ENCODE measurements at places on chromosomes 7 and 10.

DNA sequence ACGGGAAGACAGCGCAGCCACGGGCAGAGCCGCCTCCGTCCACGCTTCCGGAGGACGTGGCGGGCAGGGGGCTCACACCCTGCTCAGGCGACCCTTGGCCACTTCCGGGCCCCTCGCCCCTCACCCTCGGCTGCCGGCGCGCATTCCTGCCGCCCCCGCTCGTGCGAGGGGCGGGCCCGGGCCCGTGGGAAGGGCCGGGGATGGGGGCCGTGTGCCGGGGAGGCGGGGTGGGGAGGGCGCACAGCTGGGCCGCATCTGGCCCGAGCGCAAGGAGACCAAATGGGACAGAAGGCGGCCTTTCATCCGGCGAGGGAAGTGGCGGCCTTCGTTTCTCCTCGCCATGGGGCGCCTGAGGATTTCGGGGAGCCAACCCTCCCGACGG is 846 bp upstream of the LFNG start:
- no peak for DNase-seq

DNA sequence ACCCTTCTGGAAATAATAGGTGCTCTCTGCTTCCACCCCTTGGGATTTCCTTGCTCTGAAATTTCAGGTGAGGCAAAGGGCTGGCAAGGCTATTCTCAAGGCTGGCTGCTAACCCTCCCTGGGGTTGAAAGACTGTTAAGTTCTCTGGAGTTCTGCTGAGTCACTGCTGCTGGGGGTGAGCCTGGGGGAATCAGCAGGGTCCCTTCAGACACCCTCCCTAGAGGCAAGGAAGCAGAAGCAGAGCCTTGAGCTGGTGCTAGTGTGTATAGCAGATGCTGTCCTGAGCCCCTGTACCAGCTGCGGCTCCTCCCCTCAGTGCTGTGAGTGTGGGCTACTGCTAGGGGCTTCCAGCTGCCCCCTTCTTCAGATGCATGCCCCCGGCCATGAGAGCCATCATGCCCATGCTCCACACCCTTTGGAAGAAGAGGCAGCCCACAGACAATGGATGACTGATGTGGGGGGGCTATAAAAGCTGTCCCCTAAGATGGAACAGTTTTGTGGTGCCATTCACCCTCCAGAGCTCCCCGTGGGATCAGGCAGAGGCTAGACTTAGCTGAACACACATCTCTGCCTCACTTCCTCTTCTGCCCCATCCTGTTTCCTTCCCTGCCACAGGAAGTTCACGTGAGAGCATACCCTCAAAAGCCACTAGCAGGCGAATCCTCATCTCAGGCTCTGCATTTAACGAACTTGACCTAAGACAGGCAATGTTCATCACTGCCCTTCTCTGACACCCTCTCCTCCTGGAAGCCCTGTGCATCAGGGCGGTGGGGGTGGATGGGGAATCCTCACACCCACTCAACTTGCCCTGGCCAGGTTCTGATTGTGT is 91.8 kb downstream of the SH3PXD2A start:
- DNase-seq: no peak

GRCh38 chr7:105894131-105894530 is 17.7 kb upstream of the ATXN7L1 start:
- DNase-seq: no peak

- no peak for DNase-seq
Observed at GRCh38 chr7:74665296-74665938, 7.9 kb downstream of the GTF2I start.

GRCh38 chr7:85602196-85602595 is 415.3 kb upstream of the SEMA3D start:
- no peak for DNase-seq

- no peak for DNase-seq
Observed at GRCh38 chr10:28853195-28853594, 175.9 kb downstream of the BAMBI start.

DNA sequence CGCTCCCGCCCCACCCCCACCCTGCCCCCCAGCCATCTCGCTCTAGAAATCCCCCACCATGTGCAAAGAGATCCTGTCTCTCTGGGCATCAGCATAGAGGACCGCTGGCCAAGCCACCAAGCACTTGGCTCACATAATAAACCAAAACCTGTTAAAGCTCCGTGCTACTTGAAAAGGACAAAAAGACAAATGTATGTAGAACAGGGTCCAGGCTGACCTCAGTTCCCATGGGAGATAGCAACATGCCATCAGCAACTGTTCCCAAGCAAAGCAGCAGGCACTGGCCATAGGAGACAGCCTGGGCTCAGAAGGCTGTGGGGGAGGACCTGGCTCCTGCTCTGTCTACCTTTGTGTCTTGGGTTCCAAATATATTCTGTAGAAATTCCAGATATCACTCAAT is 38.4 kb upstream of the GDF10 start:
- DNase-seq: no peak

- DNase-seq: no peak
Observed at GRCh38 chr7:93262535-93262934, 30.4 kb downstream of the VPS50 start.

- DNase-seq: no peak
Observed at GRCh38 chr7:39468808-39469374, 97.3 kb upstream of the YAE1 start.

GRCh38 chr7:54249686-54250085 is 292.5 kb upstream of the VSTM2A start:
- DNase-seq: no peak

GRCh38 chr7:41030673-41031072 is 672.2 kb downstream of the INHBA start:
- no peak for DNase-seq

DNA sequence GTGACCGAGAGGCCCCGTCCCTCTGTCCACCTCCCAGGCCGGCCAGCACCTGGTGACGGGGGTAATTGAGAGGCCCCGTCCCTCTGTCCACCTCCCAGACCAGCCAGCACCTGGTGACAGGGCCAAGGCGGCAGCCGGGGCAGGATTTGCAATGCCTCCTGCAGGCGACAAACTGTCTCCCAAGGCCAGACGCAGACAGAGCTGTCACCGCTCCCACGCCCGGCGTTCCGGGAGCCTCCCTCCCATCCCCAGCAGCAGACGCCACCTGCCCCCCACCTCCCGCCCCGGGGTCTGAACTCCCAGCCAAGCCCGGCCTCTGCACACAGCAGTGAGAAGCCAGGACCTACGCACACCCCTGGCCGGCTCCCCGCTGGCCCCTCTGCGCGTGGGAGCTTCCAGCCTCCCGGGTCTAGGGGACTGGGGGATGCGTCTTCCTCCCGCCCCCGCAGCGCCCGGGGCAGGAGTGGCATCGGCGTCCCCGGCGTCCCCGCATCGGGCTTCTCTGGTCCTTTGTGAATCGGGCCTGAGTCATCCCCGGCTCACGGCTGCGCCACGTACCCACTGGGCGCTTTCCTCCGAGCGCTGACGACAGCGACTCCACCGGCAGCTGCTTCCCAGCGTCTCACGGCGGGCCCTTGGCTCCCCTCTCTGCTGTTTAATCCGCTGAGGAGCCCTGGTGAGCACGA is 95.1 kb upstream of the DIP2C start:
- no peak for DNase-seq

GRCh38 chr10:121611393-121612159 is 13.3 kb upstream of the FGFR2 start:
- DNase-seq: no peak

DNA sequence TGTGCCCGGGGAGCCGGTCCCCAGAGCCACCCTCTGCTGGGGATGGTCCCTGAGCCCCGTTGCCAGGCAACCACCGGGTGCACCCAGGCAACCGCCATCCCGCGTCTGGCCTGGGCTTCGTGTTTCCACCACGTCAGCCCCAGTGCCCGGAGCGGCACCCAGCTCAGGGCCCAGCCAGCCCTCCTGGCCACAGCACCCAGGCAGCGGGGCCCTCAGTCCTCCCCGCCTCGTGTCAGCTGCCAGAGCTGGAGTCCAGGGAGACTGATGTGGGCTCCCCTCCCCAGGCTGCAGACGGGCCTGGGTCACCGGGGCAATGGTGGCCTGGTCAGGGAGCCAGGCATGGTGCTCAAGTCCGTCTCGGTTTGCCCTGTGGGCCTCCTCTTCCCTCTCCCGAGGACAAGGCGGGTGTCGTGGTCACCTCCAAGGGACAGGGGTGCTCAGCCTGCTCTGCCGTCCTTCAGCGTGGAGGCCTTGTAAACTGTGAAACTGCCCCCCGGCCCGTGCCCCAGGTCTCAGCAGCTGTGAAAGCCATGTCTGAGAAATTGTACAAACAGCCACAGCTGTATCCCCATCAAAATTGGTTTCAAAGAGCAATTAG is 72.5 kb downstream of the MICALL2 start:
- no peak for DNase-seq

DNA sequence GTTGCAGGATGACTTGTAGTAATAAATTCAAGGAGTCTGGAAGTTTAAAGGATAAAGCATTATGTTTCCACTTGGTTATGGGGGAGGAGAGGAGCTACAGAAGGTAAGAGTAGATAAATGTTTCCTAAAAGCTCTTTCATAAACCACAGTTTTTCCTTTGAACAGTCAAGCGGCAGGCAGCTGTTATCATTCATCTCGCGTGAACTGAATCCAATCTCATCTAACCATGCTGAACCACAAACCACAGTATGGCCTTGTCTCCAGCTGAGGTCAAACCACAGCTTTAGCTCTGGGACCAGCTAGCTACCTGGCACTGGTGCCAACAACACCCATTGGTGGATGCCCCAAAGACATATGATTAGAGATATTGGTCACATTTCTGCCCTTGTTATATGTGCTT is 63.3 kb downstream of the NOC3L start:
- no peak for DNase-seq

DNA sequence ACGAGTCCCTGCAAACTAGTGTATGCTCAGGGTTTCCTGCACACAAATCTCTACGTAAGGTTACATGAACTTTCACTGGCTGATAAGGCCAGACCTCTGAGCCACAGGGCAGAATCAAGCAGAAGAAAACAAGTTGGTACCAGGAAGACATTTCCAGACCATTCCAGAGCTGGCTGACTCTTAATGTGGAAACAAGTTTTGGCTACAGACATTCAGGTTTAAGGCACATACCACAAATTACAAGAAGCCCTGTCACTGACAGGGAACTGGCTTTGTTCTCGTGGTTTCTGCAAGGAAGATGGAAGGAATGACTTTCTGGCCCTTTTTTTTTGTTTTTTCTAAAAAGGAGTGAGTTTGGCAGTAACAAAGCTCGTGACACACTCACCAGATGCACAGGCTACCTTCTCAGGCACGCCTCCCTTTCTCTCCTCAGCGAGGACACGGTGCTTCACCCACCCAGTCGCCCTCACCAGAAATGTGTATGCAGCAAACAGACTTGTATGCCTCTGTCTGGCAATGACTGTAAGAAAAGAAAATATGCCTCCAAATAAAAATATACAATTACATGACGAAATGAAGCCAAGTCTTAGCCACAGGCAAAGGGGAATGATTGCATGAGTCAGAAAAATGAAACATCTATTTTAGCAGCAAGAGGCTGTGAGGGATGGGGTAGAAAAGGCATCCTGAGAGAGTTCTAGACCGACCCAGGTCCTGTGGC is 22.6 kb downstream of the PLAC9 start:
- DNase-seq: no peak
